ENCODE measurements at places on chromosomes 12 and 14. TPM values are rescaled to one million over a fixed set of nuclear protein-coding genes. Genes with fewer than 3 reads are reported as not detected.

The CCDC63 gene
- 9.0 TPM for total RNA-seq

GRCh38 chr14:88426271-88426670, 40.8 kb downstream of the SPATA7 start:
- no peak for DNase-seq

- no peak for DNase-seq
Measured at GRCh38 chr12:51482929-51483697, 58.5 kb downstream of the SLC4A8 start.

DNA sequence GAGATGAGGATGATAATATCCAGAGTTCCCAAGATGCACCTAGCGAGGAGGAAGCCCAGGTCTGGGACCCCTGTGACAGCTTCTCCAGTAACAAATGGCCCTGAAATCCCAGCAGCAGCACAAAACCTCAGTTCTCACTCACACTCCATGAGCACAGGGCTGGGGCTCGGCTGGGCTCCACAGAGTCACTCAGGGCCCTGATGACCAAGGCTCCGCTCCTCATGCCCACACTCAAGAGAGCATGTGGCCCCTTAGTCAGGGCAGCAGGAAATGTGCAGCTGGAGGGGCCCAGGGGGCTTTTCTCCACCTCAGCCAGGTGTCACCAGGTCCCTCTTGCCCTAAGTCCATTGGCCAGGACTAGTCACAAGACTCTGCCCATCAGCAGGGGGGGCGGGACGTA, 242.7 kb upstream of the SFSWAP start:
- no peak for DNase-seq

DNA sequence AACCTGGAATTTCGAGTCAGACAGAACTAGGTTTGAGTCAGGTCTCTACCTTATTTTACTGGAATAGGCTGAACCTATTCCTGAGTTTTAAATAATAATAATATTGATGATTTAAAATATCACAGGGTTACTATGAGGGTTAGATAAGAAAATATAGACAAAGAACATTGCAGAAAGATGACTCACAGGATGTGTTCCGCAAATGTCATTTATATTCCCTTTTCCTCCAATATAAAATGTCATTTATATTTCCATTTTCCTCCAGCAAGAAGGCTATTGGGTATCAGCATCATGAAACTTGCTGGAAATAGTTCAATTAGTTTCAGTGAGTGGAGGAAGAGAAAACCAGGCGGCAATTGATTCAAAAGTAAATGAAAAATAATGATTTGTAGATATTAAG, 163.9 kb upstream of the RASSF8 start:
- no peak for DNase-seq

DNA sequence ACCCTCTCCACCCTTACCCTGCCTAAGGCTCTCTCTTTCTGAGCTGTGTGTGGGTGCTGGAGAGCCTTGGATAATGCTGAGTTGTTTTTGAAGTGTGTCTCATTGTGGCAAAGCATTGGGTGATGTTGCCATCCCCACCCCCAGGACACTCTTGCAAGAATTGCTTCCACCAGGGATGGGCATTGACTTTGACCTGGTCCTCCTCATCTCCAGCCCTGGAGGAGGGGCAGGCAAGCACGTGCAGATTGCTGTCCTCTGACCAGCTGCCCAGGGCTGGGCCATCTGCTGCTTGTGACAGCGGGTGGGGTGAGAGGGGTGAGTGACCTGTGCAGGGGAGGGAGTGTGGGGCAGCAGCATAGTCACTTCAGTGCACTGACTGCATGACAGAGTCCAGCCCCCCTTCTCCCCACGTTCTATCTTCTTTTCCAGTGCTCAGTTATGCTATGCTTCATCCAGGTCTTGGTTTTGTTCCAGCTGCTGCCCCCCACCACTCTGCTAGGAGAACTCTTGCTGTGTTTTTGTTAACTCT, 26.2 kb downstream of the SUSD6 start:
- no peak for DNase-seq

GRCh38 chr12:125083072-125083471, 17.8 kb downstream of the AACS start:
- no peak for DNase-seq

DNA sequence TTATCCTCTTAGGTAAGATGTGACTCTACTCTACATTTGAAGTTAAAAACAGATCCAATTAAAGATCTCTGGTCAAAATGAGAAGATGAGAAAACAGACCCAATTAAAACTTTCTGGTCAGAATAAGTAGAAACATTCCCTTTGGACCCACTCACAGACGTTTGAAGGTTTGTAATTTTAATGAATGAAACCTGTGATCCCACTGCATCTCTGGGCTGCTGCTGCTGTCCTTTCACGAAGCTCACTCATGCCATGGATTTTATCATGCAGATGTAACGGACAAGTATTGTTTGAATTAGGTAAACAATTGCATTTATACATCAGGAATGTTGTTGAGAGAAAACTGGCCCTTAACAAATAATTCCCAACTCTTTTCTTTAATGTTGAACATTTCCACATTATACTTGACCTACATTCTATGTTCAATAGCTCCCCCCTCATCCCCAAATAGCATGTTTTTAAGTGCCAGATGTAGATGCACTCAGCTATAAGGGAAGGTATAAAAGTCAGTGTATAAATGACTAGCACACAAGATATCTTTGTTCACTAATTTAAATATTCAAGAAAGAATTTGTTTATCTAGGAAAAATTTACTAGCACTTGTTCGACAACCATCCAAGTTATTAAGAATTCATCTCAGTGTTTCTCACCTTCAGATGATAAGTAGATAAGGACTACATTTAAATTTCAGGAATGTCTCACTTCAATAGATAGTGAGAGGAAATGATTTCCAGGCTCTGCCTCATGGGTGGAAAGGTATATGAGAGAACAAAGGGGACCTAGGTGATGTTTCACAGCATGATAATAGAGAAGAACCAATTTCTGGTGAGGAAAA, 202.3 kb upstream of the LMNTD1 start:
- no peak for DNase-seq

GRCh38 chr12:5522432-5523335, 90.8 kb downstream of the NTF3 start:
- no peak for DNase-seq

- DNase-seq = no peak
Measured at GRCh38 chr14:101819251-101819990, 57.9 kb downstream of the PPP2R5C start.

The ZBTB42 gene
- total RNA-seq = 8.4 TPM

DNA sequence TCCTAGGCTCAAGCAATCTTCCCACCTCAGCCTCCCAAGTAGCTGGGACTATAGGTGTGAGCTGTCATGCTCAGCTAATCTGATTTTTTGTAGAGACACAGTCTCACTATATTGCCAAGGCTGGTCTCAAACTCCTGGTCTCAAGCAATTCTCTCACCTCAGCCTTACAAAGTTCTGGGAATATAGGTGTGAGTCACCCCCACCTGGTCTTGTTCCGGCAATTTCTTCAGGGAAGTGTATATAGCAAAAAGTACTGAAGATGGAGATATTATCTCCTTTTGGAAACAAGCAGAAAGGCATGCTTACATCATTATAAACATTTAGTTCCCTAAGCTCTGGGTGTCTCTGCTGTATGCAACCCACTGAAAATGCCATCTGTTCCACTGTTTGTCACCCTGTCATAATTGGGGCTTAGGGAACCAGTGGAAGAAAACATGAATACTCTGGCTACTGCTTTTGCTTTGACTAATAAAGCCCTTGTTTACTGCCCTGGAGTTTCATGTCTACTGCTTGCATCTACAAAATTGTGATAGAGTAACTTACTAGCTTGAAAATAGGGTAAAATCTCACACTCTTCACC, 940.2 kb downstream of the GALC start:
- DNase-seq = no peak

DNA sequence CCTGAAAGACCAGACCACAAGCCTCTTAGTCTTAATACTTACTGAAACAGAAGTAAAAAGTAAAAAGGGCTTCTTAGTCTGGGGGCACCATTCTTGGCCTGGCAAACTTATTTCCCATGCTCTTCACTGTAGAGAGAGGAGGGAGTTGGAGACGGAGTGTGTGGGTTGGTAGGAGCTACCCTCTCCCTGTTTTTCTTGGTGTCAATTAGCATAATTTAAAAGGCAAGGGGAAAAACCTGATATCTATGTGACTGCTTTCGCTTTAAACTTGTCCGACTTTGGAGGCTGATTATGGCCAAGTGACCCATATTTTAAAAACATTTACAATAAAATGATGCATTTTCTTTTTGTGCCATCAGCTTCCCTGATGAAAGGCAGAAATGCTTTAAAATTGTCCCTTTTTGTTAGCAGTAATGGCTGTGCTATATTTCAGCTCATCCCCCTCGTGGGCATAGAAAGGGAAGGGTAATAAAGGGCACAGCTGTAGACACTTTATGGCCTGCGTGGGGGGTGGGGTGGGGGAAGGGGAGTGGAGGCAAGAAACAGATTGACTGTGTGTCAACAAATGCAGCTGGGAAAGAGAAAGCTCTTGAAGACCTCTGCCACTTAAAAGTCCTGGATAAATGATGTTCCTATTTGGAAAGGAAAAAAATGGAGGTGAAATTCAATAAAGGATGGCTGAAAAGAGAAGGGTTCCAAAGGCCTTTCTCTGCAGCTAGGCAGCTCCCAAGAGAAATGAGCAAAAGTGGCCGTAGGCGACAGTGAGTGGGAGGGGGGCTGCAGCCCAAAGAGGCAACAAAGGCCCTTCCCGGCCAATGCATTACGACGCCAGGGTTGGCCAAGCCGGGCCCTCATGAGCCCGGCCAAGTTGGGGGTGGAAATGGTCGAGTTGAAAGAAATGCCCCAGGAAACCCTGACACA, 57.5 kb upstream of the TMEM263 start:
- no peak for DNase-seq

GRCh38 chr12:28023156-28023887, 50.8 kb upstream of the PTHLH start:
- DNase-seq = no peak

The KRT77 gene
- total RNA-seq = not detected

The SERPINA3 gene
- total RNA-seq = 238 TPM

GRCh38 chr14:73943083-73943482, 6.8 kb downstream of the FAM161B start:
- no peak for DNase-seq

- DNase-seq = no peak
Measured at GRCh38 chr12:52186118-52186840, 5.5 kb downstream of the KRT80 start.

GRCh38 chr14:94337274-94337673, 14.1 kb upstream of the SERPINA6 start:
- no peak for DNase-seq

DNA sequence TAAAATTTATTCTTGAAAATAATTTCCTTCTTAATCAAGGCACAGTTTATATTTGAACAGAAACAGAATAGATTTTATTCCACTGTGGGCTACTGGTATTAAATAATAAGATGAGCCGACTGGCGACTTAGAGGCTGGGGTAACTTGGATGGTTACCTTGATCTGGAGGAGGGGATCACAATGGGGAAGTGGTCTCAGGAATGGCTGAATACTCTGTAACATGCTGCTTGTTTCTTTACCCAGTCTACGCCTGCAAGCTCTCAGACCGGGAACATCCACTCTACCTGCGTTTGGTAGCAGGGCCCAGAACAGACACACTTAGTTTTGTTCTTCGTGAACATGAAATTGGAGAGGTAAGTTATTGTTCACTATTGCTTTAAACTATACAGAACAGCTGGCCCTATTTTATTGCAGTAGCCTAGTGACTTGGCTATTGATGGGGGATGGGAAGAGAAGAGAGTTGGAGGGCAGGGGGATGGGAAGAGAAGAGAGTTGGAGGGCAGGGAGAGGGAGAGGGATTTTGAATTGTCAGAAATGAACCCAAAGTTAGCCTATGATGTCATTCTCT, 67.9 kb downstream of the GNS start:
- no peak for DNase-seq

DNA sequence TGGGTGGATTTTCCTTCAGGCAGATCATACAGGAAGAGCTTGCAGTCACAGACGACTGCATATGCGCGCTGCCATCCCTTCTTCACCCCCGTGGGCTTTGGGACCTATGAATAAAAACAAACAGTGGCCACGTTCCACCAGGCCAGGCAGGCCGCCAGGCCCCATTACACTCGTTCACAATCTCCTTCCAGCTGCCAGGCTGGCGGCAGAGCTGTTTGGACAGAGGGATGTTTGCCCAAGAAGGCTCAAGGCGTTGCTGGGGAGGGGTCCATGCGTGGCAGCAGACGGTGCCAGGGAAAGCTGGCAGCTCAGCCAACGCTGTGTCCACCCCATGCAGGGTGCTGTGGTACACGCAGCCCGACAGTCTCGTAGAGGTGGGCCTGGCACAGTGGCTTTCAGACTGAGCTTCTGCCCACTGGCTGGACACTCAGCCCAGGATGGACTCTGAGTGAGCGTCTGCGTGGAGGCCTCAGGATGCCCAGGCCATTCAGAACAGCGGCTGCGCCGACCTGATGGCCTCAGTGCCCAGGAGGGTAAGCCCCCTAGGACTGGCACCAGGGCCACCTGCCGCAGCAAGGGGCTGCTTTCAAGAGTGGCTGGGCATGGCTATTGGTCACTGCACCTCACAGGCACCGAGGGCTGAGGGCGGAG, 27.5 kb downstream of the AMN start:
- no peak for DNase-seq

The P2RX7 gene
- 12.8 TPM for total RNA-seq

- DNase-seq = no peak
Measured at GRCh38 chr12:69469854-69470188, 367 bp upstream of the FRS2 start.

GRCh38 chr12:78055545-78055944, 224.9 kb downstream of the NAV3 start:
- no peak for DNase-seq

DNA sequence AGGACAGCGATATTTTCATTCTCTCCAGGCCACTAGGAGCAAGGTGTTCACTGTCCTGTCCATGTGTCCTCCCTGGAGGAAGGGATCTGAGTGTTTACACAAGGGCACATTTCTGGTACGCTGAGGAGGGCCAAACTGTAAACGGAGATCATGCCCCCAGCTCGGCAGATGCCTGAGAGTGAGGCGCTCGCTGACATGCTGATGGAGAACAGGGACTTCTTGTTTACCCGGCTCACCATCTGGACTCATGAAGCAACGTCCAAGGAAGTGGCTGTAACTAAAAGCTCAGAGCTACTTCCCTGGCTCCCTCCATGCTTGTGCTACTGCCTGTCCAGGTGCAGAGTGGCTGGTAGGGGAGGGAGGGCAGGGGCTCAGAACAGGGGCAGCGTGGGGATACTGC, 43.4 kb upstream of the KCNA1 start:
- no peak for DNase-seq

The DIO2 gene
- total RNA-seq = 3.8 TPM

The HOXC6 gene
- 1.9 TPM for total RNA-seq

- peak; percentile 62 for DNase-seq
Measured at GRCh38 chr14:21382886-21383847, 652 bp downstream of the SUPT16H start.

The PCNX4 gene
- total RNA-seq = 118 TPM

DNA sequence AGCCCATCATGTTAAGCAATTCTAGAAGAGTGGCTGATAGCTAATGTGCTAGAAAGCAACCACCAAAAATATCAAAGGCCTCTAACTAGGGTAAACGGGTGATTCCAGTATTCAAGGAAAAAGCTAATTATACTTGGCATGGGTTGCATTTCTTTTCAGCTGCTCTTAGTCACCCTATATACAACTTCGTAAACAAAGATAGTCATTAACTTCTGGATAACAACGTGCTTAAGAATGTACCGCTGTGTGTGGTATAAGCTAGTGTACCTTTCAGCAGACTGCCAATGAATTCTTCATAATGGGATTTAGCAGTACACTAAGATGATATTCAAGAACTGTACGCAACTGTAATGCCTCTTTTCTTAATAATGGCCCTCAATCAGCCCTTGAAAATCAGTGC, 42.2 kb upstream of the SLC6A13 start:
- no peak for DNase-seq

The ADGRD1 gene
- total RNA-seq = 43.2 TPM

The CCNT1 gene
- total RNA-seq = 53.5 TPM

- no peak for DNase-seq
Measured at GRCh38 chr12:117009759-117010158, 89.5 kb downstream of the TESC start.

Data from testis (tissue), 5 donors.